Stimulated activated CD4-positive, alpha-beta T cell treated with anti-CD3 and anti-CD28 coated beads, Interleukin-1b, Interleukin-23, amount 100 ng/mL, for 4 hours (primary cell): ENCODE measurements at places on chromosomes 7 and 10.

- no peak for DNase-seq
These were observed 1.2 kb upstream of the WDFY4 start for GRCh38 chr10:48683424-48683823.

- no peak for DNase-seq
These were observed 767.0 kb downstream of the LRMDA start for GRCh38 chr10:76198287-76199035.

DNA sequence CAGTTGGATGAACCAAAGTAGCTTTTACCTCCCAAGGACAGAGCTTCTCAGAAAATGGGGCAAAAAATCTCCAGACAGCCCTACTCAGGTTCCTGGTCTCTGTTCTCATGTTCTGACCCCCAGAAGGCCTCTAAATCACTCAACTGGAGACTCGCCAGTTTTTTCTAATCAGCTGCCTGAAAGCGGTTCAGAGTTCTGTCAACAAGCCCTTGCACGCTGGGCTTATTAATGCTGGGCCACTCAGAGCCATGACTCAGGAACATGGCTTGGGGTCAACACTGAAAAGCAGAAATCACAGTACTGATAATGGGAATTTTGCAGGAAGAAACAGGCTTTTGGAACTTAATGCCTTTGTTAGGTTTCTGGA lies 15.3 kb downstream of the ECHDC3 start:
- no peak for DNase-seq

GRCh38 chr10:60098677-60099601 lies 192.6 kb upstream of the CCDC6 start:
- DNase-seq = no peak

GRCh38 chr7:99209781-99210180 lies 1.9 kb upstream of the KPNA7 start:
- DNase-seq = no peak

GRCh38 chr10:9452056-9452455 lies 1397.6 kb downstream of the GATA3 start:
- no peak for DNase-seq

DNA sequence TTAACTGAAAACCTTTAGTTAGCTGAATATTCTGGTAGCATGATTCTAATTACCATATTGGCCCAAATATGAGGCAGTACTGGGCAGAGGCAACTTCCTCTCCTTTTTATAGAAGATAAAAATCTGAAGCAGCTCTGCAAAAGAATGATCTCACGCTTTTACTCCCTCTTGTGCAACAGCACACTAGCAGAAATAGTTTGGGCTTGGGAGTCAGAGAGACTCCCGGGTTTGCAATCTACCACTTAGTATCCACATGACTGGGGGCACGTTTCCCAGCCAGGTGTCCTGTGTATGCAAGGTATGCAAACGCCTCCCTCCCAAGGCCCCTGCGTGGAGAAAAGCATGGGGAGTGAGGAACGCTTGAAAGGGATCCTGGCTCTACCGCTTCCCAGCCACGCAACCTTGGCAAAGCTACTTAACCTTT lies 47.2 kb upstream of the RHEB start:
- no peak for DNase-seq

GRCh38 chr7:152313831-152314604 lies 121.8 kb downstream of the KMT2C start:
- no peak for DNase-seq

DNA sequence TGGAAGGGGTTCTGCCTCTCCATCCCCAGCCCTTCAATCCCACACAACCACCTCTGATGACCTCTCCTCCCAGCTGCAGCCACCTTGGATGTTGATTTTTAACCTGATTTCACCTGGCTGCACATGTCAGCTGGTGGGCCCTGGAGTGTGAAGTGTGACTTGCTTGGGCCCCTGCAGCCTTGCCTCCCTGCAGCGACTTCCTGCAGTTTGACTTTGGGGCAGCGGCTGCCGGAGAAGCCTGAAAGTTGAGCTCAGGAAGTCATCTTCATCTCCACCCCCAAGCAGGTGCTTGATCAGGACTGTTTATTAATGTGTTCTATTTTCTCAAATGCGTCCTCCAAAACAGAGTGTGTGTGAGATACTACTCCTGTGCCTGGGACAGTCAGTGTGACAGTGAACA lies 675.2 kb upstream of the GALNT17 start:
- DNase-seq = no peak

DNA sequence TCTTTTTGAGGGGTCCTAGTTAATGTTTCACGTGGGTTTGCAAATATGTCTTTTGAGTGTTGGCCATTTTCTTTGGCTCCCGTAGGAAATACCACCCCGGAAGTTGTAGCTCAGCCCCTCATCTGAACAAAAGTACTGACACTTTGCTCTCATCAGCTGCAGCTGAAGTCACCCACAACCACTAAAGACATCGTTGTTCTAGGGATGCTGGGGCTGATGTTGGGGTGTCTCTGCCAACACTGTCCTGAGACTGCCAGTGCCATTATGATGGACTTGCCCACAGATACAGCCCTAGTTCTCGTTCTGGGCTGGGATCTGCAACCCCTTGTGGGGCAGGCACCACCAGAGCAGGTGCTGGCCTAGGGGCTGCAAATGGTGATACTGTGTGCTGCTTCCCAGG lies 82.6 kb upstream of the ARHGAP21 start:
- no peak for DNase-seq

DNA sequence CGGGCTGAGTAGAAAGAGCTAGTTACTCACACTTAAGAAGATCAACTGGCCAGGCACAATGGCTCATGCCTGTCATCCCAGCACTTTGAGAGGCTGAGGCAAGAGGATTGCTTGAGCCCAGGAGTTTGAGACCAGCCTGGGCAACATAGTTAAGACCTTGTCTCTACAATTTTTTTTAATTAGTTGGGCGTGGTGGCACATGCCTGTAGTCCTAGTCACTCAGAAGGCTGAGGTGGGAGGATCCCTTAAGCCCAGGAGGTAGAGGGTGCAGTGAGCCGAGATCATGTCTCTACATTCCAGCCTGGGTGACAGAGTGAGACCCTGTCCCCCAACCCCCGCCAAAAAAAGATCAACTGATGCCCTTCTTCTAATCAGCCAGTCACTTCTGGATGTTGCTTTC lies 74.6 kb upstream of the ATP6V0A4 start:
- no peak for DNase-seq

GRCh38 chr10:114632869-114633715 lies 25.0 kb downstream of the ABLIM1 start:
- DNase-seq = no peak

GRCh38 chr7:81514546-81514945 lies 255.3 kb downstream of the HGF start:
- no peak for DNase-seq

DNA sequence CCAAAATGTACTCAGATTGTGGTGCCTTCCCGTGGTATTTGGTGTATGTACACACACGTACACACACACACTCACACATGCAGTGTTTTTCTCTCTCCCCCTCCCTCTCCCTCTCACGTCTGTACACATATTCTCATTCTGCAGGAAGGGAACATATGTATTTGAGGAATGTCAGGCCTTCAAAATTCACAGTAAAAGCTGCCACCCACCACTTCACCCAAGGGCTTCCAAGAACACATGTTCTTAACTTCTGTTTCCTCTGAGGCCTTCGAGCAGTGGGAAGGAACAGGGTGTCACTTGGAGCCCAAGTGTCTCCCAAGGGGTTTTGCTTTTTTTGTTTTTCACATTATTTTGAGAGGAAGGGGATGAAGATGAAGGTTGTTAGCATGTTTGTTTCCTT lies 198.9 kb downstream of the TCF7L2 start:
- DNase-seq = no peak

DNA sequence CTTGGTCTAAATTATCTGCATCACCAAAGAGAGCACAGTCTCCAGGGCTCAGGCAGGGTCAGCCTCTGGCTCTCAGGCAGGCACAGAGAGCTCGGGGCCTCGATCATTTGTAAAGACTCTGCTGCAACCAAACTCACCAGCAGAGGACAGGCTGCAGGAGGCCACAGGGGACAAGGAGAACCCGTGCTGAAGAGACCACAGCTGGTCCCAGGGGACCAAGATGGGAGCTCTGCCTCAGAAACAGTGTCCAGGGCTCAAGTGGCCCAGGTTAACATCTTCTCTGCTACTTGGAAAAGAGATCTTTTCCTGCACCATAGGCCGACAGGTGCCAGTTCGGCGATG lies 543.2 kb downstream of the PTPRN2 start:
- no peak for DNase-seq

DNA sequence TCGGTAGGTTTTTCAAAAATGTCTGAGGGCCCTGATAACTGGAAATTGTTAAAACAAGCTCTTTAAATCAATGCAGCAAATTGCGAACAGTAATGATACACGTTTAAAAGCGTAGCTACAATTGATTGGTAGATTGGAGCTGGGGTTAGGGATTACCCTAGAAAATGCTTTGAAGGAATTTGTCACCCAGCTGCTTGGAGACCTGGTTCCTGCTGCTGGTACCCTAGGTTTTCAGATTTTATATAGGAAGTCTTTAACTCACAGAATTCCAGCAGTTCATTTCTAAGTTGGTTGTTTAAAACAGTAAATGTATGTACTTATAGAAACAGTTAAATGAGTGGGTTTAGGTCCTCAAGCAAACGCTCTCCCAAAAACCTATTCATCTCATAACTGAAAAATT lies 1.5 kb downstream of the HECTD2 start:
- no peak for DNase-seq

- DNase-seq = no peak
These were observed 1221.5 kb upstream of the SORCS1 start for GRCh38 chr10:108385963-108386362.

GRCh38 chr10:69458430-69459100 lies 7.3 kb downstream of the TSPAN15 start:
- no peak for DNase-seq

GRCh38 chr10:33414841-33415240 lies 80.4 kb upstream of the NRP1 start:
- DNase-seq = no peak

DNA sequence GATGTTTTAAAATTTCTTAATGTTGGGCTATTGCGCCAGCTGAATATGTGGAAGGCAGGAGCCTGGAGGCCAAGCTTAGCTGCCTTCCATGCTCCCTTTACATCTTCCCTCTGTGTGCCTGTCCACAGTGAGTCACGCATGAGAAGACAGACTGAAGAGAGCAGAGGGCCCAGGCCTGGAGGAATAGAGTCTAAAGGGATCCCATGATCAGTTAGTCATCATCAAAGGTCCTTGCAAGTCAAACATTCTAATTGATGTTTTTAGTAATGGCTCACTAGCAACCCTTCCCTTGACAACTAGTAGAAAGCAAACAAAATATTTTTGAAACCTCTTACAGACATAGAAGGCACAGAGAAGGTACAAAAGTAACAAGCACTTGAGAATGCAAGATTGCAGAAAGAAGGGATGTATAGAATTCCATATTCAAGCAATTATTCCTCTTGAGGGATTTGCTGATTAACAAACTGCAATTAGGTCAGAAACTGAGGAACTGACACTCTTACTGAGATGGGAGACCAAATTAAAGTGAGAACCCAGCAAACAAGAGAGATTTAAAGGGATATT lies 30.7 kb upstream of the APBB1IP start:
- no peak for DNase-seq

DNA sequence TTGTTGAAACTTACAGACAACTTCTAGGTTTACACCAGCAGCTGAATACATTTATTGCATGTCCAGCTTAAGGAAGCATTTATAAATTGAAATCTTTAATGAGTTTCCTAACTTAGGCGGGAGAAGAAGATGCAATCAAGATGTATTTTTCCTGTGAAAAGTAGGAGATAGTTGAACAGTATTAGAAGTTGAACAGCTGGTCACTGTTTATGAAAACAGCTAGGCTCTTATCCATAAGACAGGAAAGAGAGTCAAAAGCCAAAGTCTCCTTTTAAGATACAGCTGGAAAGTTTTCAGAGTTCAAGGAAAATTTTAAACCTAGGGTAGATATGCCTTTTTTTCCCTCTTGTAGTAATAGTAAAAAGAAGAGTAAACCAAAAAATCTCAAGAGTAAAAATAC lies 236.1 kb upstream of the FERD3L start:
- no peak for DNase-seq

GRCh38 chr10:28445516-28445915 lies 87.4 kb upstream of the WAC start:
- DNase-seq = no peak

DNA sequence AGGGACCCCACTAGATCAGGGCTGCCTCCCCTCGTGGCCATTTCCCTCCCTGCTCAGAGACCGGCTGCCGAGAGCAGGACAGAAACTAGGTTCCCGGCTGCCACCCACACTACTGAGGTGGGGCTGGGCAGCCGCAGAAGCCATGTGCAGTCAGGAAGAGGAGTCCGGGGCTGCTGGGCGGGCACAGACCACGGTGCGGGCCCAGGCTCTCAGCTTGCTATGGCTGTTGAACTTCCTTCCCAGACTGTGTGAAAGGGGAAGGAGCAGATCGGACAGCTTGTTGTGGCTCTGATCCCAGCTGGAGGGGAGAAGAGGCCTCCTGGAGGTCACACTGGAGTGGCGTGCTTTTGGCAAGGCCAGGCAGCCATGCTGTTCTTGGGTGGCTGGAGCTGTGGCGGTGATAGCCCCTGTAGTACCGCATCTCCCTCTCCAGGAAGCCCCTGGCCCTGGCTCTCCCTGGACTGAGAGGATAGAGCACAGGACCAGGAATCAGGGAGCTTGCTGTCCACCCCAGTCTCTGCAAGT lies 56.8 kb downstream of the HK1 start:
- no peak for DNase-seq

GRCh38 chr7:144632724-144633123 lies 203.1 kb downstream of the TPK1 start:
- no peak for DNase-seq

DNA sequence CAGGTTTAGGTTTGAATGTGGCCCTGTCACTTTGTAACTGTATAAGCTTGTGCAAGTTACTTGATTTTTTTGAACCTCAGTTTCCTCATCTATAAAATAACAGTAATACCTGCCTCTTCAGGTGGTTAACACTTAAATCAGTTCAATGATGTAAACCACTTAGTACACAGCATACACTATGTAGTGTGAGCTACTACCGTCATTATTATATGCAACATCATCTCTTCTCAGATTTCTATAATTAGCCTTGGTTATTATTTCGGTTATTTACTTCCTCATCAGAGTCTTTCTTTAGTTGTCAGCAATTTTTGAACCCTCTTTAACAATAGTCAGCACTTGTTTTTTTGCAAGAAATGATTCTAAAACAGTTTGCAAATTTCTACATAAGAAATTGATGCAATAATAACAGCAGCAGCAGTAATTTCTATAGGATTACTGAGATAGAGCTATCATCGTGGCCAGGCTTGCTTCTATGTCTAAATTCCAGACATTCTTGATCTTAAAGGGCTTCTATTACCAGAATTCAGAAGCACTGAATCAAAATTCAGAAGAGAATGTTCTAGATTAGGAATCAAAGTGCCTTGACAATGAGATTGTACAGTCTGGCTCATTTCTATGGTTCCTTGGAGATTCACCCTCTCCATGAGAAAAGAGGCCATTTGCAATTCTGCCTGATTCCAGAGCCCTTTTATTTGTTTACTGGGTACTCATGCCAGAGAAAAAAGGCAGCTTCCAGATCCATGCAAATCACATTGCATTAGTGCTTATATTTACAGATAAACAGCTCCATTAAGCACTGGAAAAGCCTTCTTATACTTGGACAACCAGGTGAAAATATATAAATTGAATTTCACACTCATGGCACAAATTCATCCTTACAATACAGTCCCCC lies 25.0 kb upstream of the WDR11 start:
- DNase-seq = no peak

- DNase-seq = no peak
These were observed 754.8 kb downstream of the KCNMA1 start for GRCh38 chr10:76882796-76883195.

- no peak for DNase-seq
These were observed 38.0 kb downstream of the RAB18 start for GRCh38 chr10:27541796-27542729.
